Colonic mucosa (tissue), 4 donors: ENCODE measurements at places on chromosomes 12 and 14.
A peak's percentile ranks its signal among the peaks of the same experiment; 100 is the strongest.

DNA sequence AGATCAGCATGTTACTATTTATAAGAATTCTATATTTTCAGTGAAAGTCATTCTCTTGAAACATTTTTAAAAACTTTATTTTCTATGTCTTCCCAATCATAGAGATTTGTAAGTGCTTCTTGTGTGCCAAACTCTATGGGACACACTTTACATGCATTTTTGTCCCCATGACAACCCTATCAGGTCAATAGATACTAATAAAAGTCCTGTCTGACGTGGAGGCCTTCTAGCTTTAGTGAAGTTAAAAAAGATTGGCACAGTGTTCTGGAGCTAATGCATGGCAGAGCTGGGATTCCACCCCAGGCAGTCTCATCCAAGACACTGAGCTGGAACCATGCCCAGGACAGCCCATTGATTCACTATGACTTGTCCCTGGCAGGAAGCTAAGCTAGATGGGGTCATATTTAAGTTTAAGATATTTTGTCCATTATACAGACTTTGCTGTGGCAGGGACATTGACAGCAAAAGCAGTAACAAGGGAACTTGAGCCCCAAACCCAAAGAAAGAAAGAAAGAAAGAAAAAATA is 28.1 kb downstream of the TTC6 start:
- DNase-seq = no peak

- DNase-seq = no peak
These were observed 239.7 kb downstream of the SLC2A13 start for GRCh38 chr12:39866135-39866534.

- DNase-seq = peak; percentile 85
These were observed 24.6 kb upstream of the UBC start for GRCh38 chr12:124939079-124939420.

DNA sequence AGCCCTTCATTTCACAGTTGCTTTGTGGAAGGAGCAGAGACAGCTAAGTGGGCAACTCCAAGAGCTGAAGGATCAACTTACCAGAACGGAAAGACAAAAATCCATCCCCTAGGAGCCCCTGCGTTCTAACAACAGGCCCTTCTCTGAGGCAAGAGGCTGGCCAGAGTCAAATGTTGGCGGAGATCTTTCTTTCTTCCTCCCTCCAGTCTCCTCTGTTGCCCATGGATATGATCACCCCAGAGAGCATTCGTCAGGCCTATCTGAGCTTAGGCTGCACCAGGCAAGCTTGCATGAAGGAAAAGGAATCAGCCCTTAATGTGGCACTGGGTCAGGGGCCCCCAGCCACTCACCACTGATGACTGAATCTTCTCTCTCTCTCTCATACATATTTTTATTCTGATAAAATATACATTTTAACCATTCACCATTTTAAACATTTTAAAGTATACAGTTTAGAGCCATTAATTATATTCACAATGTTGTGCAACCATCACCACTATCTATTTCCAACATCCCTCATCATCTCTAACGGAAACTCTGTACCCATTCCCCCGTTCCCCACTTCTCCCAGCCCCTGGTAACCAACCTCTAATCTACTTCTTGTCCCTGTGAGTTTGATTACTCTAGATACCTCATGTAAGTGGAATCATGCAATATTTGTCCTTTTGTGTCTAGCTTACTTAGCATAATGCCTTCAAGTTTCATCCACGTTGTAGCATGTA is 52.9 kb upstream of the CCND2 start:
- no peak for DNase-seq

DNA sequence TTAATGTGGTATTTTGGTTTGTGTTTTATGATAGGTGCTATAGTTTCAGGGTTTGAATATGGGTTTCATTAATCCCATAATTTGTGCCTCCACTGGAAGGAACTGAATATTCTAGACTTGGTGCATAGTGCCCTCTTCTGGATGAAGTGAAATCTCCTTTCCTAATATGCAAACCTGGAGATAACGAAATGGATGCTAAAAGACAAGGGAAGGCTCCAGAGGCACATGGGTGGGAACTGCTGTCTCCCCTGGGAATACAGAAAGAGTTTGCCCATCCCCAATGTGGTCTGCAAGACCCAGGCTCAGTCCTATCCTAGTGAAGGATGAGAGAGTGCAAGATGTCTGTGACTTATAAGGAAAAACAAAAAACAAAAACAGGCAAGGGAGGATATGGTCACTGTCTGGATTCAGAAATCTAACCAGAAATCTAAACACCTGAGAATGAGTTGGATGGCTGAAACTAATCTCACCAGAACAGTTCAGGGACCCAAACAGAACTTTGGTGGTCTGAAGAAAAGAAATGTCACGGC is 142.3 kb upstream of the TMPO start:
- no peak for DNase-seq

DNA sequence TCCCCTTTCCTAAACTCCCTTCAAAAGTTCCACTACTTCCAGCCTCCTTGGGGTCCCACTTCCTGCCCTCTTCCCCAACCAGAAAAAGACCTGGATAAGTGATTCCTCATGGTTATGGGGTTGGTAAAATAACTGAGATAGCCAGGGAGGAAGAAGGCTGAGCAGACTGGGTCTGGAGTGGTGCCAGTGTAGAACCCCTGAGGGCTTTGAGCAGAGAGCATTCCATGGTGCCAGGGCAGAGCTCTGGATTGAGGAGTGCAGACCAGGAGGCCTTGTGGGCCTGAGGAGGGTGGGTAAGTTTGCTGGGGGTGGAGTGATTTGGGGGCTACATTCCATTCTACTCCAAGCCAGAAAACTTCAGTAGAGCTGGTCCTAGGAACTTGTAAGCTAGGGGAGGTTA is 9.5 kb upstream of the CISTR start:
- DNase-seq = no peak

GRCh38 chr14:68691031-68691791 is 101.7 kb downstream of the ZFP36L1 start:
- DNase-seq = no peak

DNA sequence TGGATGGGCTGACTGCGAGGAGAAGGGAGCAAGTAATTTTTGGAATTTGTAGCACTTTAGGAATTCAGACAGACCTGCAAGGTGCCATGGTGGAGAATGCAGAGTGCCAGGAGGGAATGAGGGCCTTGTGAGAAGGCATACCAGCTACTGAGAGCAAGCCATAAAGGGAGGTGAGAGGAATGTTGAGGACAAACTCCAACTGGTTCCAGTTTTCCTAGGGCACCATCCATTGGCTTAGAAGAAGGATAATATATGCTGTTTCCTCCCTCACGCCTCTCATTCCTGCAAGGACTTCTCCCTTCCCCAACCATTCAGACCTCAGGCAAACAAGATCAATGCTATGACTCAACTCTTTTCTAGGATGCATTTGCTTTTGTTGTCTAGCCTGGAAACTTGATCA is 11.2 kb upstream of the DAAM1 start:
- no peak for DNase-seq

- no peak for DNase-seq
These were observed 36.2 kb downstream of the CHGA start for GRCh38 chr14:92959189-92959531.

DNA sequence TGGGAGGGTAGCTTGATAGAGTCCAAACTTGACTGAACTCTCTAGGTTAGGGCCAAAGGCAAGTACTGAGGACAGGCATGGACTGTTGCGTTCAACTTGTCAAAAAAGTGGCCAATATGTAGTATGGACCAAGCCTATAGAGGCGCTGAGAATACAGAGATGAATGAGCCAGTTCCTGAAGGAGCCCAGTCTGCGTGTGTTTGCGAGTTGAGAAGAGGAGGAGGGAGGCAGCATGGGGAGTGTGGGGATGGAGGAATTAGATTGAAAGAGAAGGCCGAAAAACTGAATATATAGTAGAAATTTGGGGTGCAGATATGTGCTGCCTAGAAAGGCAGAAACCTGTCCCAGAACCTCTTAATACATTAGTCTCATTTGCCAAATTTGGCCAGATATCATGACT is 412.4 kb downstream of the PCNX1 start:
- no peak for DNase-seq

DNA sequence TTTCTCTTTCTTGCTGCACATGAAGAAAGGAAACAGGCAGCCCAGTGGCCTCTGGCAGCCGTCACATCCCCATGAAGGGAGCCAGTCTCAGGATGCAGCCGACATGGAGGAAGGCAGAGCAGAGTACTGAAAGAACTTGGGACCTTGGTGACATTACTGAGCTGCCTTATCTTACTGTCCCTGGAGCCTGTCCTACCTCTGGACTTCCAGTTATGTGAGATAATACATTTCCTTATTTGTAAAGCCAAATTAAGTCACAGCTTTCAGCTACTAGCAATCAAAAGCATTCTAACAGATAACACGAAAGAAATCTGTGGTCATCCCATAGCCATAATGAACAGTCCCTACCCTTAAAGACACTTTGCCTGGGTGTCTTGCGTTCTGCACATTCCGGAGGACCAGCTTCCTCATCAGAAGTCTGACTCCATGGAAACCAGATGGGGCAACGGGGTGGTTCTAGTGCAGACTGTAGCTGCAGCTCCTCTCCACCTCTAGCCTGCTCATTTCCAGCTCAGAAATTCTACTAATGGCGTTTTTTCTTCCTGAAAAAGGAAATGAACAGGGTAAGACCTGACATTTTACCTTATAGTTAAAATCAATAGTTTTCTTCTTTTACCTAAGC is 7.8 kb upstream of the EGLN3 start:
- DNase-seq = no peak

DNA sequence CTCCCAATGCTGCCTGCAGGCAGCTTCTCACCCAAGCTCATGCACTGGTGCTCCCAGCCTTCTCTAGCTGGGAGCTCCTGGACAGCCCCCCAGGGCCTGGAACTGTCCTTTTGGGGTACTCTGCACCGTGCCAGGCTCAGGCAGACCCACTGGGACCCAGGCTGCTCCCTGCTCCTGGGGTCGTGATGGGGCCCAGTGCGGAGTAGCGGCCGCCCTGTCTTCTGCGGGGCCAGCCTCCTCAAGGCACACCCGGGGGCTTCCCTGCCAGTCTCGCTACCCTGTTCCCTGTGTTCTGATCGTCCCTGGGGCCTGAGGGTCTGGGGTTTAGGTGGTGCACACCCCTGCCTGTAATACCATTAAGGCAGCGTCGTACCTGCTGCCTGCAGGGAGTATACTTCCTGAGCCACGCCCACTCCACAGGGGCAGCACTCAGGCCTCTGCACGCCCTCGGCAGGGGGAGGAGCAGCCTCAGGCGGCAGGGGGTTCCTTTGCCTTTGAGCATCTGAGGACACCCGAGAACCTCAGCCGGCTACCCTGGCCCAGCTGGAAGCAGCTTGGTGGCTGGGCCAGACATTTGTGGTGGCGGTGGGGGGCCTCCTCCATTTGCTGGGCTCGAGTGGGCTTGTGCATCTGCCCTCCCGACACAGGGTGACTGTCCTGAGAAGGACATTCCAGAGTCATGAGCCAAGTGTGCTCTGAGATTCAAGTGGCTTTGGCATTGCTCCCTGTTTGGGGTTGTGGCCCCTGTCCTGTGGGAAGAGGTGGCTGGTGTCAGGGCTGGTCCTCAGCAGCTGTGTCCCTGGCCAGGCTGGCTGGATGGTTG is 9.2 kb upstream of the CRIP2 start:
- no peak for DNase-seq

GRCh38 chr12:94779485-94779884 is 129.1 kb upstream of the TMCC3 start:
- DNase-seq = no peak

DNA sequence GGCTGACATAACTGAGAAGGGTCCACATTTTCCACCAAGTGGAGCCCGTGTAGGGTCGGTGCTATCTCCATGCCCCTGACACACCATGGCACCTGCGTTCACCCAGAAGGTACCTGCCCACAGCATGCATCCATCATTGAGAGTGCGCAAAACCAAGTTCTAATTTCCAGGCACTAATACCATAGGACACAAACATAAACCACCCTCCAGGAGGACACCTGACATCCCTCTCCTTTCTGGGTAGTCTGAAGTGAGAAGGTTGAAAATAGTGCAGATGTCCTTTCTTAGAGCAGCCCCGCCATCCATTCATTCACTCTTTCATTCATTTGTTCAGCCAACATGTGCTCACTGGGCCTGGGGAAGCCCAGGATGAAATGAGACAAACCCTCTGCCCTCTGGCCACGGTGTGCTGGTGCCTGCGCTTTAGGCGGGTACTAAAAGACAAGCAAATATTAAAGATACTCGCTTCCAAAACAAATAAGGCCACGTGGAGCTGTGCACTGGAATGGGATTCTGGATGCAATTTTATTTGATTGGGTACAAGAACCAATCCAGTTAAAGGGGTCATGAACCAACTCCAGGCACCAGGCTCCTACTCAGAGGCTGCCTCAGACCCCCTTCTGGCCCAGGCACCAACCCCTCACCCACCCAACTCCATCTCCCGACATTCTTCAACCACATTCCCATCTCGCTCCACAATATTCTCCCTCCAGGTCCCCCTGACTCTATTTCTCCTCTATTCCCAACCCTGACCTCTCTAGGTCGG is 1.2 kb downstream of the TTC7B start:
- no peak for DNase-seq

GRCh38 chr12:67590149-67590790 is 58.3 kb upstream of the DYRK2 start:
- DNase-seq = no peak

DNA sequence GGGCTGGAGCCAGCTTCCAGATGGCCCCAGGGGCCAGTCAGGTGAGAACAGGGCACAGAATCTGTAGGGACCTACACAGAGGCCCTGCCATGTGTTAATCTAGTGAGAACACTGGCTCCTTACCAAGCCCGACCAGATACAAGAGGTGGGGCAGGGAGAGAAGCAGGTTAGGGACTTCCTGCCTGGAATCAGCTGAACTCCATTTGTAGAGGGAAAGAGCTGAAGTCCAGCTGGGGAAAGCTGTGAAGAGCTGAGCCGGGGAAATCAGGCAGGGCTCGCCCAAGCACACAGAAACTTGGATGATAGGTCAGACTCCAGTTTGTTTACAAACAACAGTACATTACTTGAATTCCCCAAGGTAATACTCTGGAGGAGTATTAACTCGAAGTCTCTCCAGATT is 46.7 kb downstream of the PTGER2 start:
- DNase-seq = peak; percentile 65

GRCh38 chr12:4027412-4027811 is 154.2 kb upstream of the PARP11 start:
- no peak for DNase-seq

DNA sequence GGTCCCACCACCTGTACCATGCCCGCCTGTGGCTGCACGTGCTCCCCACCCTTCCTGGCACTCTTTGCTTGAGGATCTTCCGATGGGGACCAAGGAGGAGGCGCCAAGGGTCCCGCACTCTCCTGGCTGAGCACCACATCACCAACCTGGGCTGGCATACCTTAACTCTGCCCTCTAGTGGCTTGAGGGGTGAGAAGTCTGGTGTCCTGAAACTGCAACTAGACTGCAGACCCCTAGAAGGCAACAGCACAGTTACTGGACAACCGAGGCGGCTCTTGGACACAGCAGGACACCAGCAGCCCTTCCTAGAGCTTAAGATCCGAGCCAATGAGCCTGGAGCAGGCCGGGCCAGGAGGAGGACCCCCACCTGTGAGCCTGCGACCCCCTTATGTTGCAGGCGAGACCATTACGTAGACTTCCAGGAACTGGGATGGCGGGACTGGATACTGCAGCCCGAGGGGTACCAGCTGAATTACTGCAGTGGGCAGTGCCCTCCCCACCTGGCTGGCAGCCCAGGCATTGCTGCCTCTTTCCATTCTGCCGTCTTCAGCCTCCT is 1.1 kb downstream of the INHBE start:
- DNase-seq = peak; percentile 52
